ENCODE measurements at places on chromosomes 5 and 9. TPM values are rescaled to one million over a fixed set of nuclear protein-coding genes. Genes with fewer than 3 reads are reported as not detected.

MRRF gene
- total RNA-seq = 34.7 TPM

MSX2 gene
- total RNA-seq = 0.19 TPM

GLRA1 gene
- not detected for total RNA-seq

MINAR2 gene
- not detected for total RNA-seq

BARX1 gene
- 0.14 TPM for total RNA-seq

FGF1 gene
- total RNA-seq = 0.99 TPM

NNT gene
- 49.2 TPM for total RNA-seq

LHX2 gene
- 0.19 TPM for total RNA-seq

KCNV2 gene
- not detected for total RNA-seq

SPINK7 gene
- total RNA-seq = 1.2 TPM

PCDH1 gene
- total RNA-seq = 1.9 TPM

DNA sequence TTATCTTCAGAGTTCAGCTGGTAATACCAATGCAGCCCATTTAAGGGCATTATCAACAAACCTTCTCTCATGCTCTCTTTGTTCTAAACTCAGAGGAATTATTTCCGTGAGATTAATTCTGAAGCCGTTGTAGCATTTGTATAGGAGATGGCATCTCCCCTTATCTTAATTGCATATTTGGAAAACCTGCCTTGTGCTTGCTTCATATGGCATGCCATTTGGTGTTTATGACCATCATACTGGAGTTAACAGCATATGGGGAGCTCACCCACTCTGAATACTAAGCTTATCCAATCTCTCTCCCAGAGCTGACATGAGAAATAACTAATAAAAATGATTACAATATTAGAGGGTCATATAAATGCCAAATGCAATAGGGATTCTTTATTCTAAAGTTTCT lies 243.2 kb downstream of the BRINP1 start:
- DNase-seq = no peak
- H3K36me3 ChIP-seq = no peaks in the 10 kb centered on the region
- H3K27me3 ChIP-seq = no peaks in the 10 kb centered on the region
- no peaks in the 10 kb centered on the region for H3K4me1 ChIP-seq

- H3K4me1 ChIP-seq = peaks cover 3% of the 10 kb centered on the region
- peaks cover 41% of the 10 kb centered on the region for H3K27me3 ChIP-seq
- no peaks in the 10 kb centered on the region for H3K36me3 ChIP-seq
- peak overlapping the region; percentile 45 for H3K4me3 ChIP-seq
Observed at GRCh38 chr9:16869131-16869881, 1.2 kb downstream of the BNC2 start.

- peaks cover 24% of the 10 kb centered on the region for H3K36me3 ChIP-seq
- H3K27me3 ChIP-seq = no peaks in the 10 kb centered on the region
- DNase-seq = no peak
- H3K4me1 ChIP-seq = no peaks in the 10 kb centered on the region
- no peak overlapping the region for H3K4me3 ChIP-seq
- no peak overlapping the region for H3K27ac ChIP-seq
Observed at GRCh38 chr5:116097301-116097700, 12.5 kb downstream of the COMMD10 start.

- H3K27ac ChIP-seq = no peak overlapping the region
- H3K4me1 ChIP-seq = no peaks in the 10 kb centered on the region
- no peaks in the 10 kb centered on the region for H3K36me3 ChIP-seq
- H3K27me3 ChIP-seq = no peaks in the 10 kb centered on the region
- DNase-seq = no peak
Observed at GRCh38 chr9:82584349-82584863, 478.5 kb downstream of the RASEF start.

- H3K4me1 ChIP-seq = no peaks in the 10 kb centered on the region
- H3K36me3 ChIP-seq = no peaks in the 10 kb centered on the region
- no peak overlapping the region for H3K27ac ChIP-seq
- H3K4me3 ChIP-seq = no peak overlapping the region
- DNase-seq = no peak
Observed at GRCh38 chr9:14281136-14281795, 32.7 kb downstream of the NFIB start.

DNA sequence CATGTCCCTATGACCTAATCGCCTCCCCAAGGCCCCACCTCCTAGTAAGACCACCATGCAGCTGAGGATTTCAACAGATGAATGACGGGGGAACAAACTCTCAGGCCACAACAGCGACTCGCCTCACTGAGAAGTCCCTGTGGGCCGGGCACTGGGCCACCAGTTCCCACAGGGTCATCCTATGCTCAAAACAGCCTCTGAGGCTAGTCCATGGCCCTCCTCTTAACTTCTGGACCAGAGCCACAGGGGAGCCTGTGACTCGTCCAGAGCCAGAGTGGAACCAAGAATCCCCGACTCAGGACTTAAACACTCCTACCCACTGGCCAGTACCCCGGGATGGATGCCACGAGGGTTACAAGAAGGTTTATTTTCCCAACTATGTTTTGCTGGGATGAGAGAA lies 12.3 kb downstream of the GFPT2 start:
- H3K27ac ChIP-seq = no peak overlapping the region
- no peaks in the 10 kb centered on the region for H3K4me1 ChIP-seq
- no peak for DNase-seq
- no peaks in the 10 kb centered on the region for H3K36me3 ChIP-seq
- H3K4me3 ChIP-seq = no peak overlapping the region
- H3K27me3 ChIP-seq = no peaks in the 10 kb centered on the region

- H3K4me1 ChIP-seq = no peaks in the 10 kb centered on the region
- no peaks in the 10 kb centered on the region for H3K27me3 ChIP-seq
- no peak for DNase-seq
- H3K27ac ChIP-seq = no peak overlapping the region
Observed at GRCh38 chr9:26500471-26500870, 392.1 kb downstream of the CAAP1 start.

DNA sequence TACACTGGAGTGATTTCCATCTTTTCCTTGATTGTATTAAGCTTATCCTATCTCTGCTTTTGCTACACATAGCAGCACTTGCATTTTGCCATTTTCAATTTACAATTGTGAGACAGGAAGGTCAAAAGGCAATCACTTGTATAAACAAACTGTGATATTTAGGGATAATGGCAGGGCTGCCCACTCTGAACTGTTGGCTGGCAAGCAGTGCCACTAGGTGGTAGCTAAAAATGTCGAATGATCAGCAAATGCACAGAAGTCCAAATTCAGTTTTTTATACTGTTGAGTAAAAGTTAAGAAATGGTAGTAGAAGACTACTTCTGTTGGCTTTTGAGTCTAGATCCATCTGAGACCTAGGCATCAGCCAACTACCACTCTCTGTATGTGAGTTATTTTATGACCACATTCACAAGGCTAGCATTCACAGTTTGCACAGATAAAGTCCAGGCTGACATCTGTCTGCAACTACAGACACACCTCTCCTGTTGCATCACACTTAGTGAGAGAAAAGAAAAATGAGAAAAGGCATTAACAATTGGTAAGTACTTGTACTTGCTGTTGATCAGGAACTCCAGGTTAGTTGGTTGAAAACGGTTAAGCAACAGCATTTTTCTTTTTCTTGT lies 108.8 kb upstream of the ASTN2 start:
- H3K27ac ChIP-seq = no peak overlapping the region
- DNase-seq = no peak
- no peaks in the 10 kb centered on the region for H3K27me3 ChIP-seq
- no peak overlapping the region for H3K4me3 ChIP-seq
- no peaks in the 10 kb centered on the region for H3K4me1 ChIP-seq
- H3K36me3 ChIP-seq = no peaks in the 10 kb centered on the region

- H3K4me1 ChIP-seq = no peaks in the 10 kb centered on the region
- H3K27ac ChIP-seq = no peak overlapping the region
- H3K36me3 ChIP-seq = no peaks in the 10 kb centered on the region
- DNase-seq = no peak
- H3K4me3 ChIP-seq = no peak overlapping the region
Observed at GRCh38 chr5:97752871-97753270, 569.8 kb upstream of the RIOK2 start.

DNA sequence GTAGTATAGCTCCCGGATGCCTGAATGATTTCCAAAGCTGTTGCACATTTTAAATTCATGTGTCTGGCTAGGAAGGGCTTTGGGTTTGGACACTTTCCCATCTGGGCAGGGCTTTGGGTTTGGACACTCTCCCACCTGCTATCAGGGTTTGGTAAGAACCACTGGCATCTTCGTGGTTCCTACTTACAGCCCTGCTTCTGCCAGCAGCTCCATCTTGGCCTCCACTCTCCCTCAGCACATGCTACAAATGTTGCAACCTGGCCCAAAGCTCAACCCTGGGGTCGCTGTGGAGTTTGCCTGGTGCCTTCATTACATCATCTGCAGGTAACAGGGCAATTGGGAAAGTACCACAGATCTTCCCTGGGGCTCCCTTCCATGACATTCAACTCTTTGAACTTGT lies 3.5 kb downstream of the TMCO6 start:
- no peak overlapping the region for H3K27ac ChIP-seq
- H3K4me1 ChIP-seq = peaks cover 23% of the 10 kb centered on the region
- H3K36me3 ChIP-seq = peaks cover 37% of the 10 kb centered on the region
- no peak for DNase-seq

- no peaks in the 10 kb centered on the region for H3K4me1 ChIP-seq
- H3K36me3 ChIP-seq = no peaks in the 10 kb centered on the region
- no peak for DNase-seq
Observed at GRCh38 chr5:4370218-4370617, 769.9 kb upstream of the ADAMTS16 start.

GRCh38 chr5:107040907-107041306 lies 629.8 kb downstream of the EFNA5 start:
- H3K4me3 ChIP-seq = no peak overlapping the region
- DNase-seq = no peak
- no peaks in the 10 kb centered on the region for H3K4me1 ChIP-seq
- no peaks in the 10 kb centered on the region for H3K27me3 ChIP-seq
- no peaks in the 10 kb centered on the region for H3K36me3 ChIP-seq

DNA sequence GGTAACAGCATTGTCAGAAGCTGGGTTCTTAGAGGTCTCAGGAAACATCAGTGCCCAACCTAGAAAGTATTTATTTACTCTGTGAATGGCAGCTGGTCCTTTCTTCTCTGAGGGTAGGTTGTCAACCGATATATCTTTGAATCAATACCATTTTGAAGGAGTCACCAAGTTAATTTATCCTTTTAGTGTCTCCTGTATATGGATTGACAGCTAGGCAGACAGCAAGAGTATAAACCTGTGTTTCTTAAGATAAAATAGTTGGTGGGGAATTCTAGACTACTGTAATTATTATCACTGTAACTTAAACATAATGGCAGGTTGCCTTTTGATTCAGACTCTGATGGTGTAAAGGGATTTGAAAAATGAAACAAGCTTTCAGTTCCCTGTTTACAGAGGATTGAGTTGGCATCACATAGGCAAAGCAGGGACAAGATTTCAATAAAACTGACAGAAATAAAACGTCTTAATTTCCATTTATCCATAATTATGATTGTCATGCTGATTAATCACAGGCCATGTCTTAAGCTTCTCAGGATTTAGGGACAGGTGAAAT lies 190.8 kb upstream of the HAPLN1 start:
- no peaks in the 10 kb centered on the region for H3K27me3 ChIP-seq
- no peaks in the 10 kb centered on the region for H3K36me3 ChIP-seq
- no peak overlapping the region for H3K27ac ChIP-seq

GRCh38 chr5:114362197-114362976 lies 517 bp downstream of the KCNN2 start:
- H3K4me1 ChIP-seq = no peaks in the 10 kb centered on the region
- H3K36me3 ChIP-seq = no peaks in the 10 kb centered on the region
- no peak for DNase-seq
- H3K4me3 ChIP-seq = peak overlapping the region; percentile 27

DNA sequence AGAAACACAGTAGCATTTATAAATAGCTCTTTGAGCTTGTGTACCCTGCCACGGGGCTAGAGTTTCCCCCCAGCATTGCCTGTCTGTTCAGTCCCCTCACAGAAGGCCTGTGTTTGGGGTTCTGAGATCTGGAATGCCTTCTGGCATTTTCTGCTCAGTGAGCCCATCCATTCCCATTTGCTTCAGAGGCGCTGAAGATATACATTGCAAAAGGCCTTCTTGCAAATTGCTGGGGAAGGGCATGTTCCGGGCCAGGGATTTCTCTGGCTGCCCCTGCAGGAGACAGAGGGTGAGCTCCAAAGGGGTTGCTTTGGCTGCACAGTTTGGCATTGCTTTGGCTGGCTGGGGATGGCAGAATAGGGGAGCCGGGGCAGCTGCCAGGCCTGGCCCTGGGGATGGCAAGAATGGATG lies 308.4 kb downstream of the MSX2 start:
- no peaks in the 10 kb centered on the region for H3K36me3 ChIP-seq
- H3K4me1 ChIP-seq = no peaks in the 10 kb centered on the region
- no peak overlapping the region for H3K27ac ChIP-seq

DNA sequence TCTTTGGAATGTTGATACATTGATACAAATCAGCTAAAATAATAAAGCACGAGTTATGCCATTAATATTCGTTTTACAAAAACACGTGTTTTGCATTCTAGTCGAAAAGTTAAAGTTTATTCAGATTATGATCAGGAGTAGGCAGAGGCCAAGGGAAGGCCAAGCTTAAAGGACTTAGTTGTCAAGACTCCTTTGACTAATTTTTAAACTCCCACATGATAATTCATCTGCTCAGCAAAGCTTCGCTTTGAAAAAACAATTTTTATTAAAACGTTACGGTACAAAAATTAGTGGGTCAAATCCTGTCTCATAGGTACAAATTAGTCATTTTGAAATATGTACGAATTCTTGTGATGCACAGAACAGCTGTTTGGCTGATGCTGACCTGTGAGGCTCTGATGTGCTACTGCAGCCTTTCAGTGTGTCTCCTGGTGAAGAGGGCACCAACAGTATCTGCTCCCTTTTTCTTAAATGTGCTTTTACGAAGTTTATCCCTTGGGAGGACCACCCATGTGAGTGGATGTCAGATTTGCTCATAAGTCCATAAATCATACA lies 23.0 kb upstream of the NR3C1 start:
- H3K4me1 ChIP-seq = no peaks in the 10 kb centered on the region
- H3K27ac ChIP-seq = no peak overlapping the region
- no peak overlapping the region for H3K4me3 ChIP-seq

DNA sequence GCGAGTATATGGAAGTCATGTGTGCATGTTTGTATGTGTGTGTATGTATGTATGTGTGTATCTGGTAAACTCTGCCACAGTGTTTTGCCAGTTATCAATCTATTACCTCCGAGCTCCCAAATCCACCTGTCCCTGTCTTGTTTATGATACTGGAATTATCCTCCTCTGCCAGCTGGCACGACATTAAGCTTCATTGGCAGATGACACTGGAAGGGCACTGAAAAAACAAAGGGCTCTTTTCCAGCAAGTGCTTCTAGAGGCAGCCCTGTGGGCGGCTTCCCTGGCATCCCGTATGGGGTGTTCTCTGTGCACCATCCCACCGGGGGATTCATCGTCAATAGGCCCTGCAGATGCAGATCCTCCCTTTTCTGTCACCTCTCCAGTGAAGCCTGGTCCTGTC lies 221.5 kb downstream of the MSX2 start:
- no peaks in the 10 kb centered on the region for H3K27me3 ChIP-seq
- no peak for DNase-seq
- H3K4me3 ChIP-seq = no peak overlapping the region
- no peaks in the 10 kb centered on the region for H3K4me1 ChIP-seq
- H3K36me3 ChIP-seq = no peaks in the 10 kb centered on the region
- no peak overlapping the region for H3K27ac ChIP-seq

- no peaks in the 10 kb centered on the region for H3K36me3 ChIP-seq
- H3K27ac ChIP-seq = no peak overlapping the region
- H3K4me3 ChIP-seq = no peak overlapping the region
- no peak for DNase-seq
- H3K4me1 ChIP-seq = no peaks in the 10 kb centered on the region
- H3K27me3 ChIP-seq = no peaks in the 10 kb centered on the region
Observed at GRCh38 chr9:106983346-106983745, 120.4 kb downstream of the ZNF462 start.
